AG08395 (cell line): ENCODE measurements at places on chromosomes 5 and 9.

DNA sequence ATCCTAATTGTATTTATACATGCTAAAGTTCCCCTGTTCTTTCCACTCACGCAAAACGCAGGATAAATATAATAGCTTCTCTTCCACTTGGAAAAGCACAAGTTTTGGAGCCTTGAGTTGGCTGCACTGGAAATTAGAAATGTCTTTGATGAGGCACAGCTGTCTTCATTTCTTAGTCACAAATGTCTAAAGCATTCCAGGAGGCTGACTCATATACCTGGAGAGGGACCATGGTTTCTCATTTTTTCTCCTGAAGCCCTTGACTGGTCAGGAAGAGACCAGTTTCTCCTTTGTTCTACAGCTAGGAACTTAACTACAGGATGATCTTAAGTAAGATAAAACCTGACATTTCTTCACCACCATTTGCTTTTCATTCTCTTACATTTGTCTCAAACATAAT, 16.2 kb downstream of the MTX3 start:
- DNase-seq = peak; percentile 62

DNA sequence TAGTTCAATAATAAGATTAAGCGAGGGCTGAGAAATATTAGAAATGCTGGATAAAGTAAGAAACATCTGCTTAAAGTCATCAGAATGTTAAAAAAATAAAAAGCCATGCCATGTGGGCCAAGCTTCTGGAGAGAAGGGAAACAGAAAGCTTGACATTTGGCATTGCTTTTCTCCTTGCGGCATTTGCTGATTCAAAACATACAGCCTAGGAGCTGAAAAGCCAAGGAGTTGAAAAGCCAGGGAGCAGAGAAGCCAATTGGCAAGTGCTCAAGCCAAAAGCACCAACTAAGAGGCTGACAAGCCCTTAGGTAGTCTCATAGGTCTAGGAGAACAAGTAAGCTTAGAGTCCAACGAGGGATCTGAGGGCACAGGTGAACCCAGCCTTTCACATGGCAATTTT, 754.3 kb downstream of the TLE4 start:
- DNase-seq = no peak

- no peak for DNase-seq
These were observed 11.5 kb downstream of the UGT3A1 start for GRCh38 chr5:35979715-35980114.

DNA sequence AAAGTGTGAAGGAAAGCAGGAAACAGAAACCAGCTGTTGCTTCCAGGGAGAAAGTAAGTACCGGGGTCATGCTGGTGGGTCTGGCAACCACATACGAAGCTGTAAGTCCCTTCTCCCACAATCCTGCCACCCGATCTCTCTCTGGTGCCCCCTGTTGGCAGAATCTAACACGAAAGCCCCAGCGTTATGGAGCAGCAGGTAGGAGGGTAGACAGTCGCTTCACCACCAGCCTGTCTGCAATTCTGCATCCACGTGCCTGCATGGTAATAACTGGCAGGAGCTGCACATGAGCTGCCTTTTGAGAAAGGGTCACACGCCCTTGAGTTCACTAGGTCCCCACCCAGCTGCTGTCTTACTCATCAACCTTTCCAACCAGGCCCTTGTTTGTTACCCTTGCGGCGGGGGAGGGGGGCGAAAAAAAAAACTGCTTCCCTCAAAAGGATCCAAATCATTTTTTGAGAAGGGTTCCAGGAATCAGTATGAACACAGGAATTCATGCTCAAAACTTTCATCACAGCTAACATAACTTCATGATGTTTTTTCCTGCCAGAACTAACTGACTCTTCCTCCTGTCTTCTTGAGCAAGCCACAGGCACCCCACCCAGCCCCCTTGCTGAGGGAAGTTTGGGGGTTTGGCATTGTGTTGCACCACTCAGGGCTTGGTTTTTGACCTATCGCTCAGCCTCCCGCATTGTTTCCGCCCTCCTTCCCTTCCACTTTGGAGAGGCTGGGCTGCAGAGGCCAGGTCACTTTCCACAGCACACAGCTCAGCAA, 19.6 kb upstream of the TMEM252 start:
- no peak for DNase-seq

DNA sequence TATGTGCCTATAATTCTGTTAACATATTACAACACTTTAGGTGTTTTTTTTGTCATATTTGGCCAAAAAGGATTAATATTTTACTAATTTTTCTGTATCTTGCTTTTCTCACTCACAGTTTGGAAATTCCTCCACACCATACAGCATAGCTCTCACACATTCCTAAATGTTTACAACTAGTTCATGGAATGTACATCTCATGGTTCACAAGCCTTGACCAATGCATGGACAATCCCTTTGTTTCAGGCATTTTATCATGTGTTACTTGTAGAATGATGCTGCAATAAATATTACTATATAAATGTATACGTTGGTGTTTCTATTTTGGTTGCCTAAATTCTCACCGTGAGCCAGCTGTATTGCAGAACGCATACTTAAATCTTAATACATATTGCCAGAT, 80.5 kb upstream of the SPATA31C2 start:
- DNase-seq = no peak

- DNase-seq = no peak
These were observed 531.8 kb upstream of the CDH6 start for GRCh38 chr5:30661730-30662129.

- no peak for DNase-seq
These were observed 201.3 kb downstream of the HSPA4 start for GRCh38 chr5:133253070-133253469.
